ENCODE measurements at places on chromosomes 6 and 20.

DNA sequence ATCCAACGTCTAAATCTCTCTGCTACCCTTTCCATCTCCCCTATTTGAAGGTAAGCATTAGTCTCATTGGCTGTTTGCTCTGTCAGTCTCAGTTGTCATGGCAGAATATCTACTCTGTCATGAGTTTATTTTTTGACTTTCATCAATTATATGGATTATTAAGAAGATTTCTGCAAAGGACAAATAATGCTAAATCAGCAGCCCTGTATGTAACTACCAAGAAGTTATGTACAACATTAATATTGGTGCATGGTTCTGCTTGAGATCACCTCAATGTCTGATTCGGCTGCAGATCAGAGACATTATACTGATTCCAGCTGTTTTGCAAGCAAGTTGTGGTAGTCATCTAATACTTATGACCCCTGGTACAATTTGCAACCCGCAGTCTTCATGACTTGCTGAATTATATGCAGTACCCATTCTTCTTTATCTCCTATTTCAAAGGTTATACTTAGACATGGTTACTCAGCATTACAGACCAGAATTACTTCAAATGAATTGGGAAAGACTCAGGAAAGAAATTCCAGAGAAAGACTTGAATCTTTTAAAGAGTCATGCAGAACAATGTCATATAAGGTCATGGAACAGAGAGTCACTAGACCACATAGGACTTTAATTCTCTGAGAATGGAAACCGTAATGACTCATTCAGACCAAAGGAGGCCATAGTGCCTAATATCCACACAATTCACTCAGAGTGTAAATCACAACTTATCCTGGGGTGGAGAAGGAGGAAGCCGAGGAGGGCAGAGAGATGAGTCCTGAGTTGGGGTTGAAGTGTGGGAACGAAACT, 201.4 kb downstream of the IBTK start:
- no peak for DNase-seq

DNA sequence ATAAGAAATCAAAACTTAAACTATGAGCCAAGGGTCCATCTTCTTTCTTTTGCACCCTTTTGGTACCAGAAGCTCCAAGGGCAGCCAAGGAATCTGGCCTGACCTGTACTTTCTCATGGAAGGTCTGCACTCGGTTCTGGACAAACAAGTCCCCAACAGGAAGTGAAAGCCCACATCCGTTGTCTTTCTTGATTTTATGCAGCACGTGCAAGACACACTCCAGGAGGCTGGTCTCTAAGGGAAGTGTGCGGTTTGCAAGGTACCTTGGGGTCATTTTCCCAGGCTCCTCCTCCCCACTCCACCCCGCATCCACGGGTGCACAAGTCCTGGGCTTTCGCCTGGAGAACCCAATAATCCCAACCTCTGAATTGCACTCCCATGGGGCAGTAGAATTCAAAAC, 101.9 kb downstream of the NFATC2 start:
- no peak for DNase-seq

DNA sequence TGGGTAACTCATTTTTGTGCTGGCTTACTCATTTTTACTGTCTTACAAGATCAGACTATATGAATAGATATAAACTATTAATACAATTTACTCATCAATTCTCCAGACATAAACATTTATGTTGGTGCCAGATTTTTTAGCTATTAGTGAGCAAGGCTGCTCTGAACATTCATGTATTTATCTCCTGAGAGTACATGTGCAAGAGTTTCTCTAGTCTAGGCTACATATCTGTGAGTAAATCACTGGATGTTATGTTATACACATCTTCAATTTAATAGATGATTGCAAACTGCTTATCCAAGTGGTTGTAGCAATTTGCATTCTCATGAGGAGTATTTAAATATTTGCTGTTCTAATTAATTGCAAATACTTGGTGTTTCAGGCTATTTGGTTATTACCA, 687.1 kb downstream of the PTPRT start:
- no peak for DNase-seq

GRCh38 chr6:115891111-115891669, 169.5 kb downstream of the FRK start:
- DNase-seq = no peak

GRCh38 chr6:161080263-161080970, 88.8 kb downstream of the MAP3K4 start:
- no peak for DNase-seq

GRCh38 chr6:35973670-35974222, 50.7 kb downstream of the SLC26A8 start:
- DNase-seq = no peak

GRCh38 chr20:20624914-20625313, 87.5 kb downstream of the RALGAPA2 start:
- no peak for DNase-seq

GRCh38 chr6:76703285-76703684, 630.8 kb upstream of the IMPG1 start:
- DNase-seq = no peak

GRCh38 chr6:23305325-23305943, 736.1 kb downstream of the HDGFL1 start:
- no peak for DNase-seq

GRCh38 chr6:159013229-159013628, 13.2 kb upstream of the RSPH3 start:
- no peak for DNase-seq

DNA sequence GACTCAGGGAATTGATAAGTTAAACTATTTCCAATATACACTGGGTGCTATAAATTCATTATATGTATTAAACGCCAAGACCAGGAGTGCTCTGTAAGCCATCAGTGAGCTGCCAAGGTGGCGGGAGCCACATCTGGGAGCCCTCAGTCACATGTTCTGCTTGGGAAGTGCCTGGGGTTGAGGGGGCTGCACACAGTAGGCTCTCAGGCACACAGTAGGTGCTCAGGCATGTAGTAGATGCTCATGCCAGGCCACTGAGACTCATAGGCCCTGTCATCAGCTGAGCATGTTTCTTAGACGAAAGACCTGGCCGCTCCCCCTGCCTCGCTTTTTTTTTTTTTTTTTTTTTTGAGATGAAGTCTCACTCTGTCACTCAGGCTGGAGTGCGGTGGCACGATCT, 83.3 kb upstream of the BHLHE23 start:
- DNase-seq = no peak

DNA sequence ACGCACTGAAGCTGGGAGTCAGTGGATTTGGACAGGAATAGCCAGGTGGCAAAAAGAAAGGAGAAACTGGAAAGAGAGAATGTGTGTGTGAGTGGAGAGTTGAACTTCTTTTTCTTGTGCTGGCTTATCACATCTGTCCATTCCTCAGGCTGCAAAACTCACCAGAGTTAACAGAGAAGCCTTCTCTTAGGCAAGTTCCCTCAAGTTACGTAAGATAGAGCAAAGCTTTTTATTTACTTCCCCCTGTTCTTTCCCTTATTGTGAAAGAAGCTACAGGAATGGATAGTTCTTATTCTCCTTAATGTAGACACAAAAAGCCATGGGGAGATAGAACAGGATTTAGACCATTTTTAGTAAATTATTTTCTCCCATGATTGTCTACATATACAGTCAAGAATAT, 188.6 kb downstream of the BMP2 start:
- no peak for DNase-seq

DNA sequence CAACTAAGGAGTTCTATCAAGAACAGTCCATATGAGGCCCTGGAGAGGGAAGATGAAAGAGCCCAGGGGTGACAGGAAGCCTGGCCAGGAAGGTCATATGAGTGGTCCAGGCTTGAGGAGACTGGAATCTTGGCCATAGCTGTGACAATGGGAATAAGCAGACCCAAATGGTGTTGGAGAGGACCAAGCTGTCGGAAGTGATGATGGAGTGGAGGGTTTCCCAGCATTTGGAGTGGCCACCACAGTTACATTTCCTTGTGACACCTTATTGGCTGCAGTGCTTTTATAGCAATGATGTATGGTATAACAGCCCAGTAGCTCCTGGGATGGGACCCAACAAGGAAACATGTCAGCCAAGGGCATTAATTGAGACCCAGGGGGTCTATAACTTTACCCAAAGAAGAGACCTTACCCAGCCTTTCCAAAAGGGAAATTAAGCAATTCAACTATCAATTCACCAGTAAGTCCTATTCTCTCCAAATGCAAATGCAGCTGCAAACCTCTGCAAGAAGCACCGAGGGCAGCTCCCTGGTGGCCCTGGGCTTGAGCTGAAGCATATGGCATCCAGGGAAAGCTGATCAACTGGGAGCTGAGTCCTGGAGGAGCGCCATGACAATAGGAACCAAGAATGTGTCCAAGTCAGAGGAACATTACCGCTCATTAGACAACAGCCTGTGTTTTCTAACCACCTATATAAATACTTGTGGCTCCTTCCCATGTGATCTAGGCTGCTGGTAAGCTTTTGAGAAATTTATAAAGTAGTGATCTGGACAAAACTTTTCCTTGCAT, 219.4 kb downstream of the SOD2 start:
- no peak for DNase-seq

- DNase-seq = no peak
Measured at GRCh38 chr20:708956-709355, 33.4 kb upstream of the SCRT2 start.

GRCh38 chr6:170224694-170225660, 65.9 kb downstream of the DLL1 start:
- DNase-seq = no peak

- DNase-seq = no peak
Measured at GRCh38 chr20:3378138-3378537, 29.3 kb downstream of the DNAAF9 start.

- no peak for DNase-seq
Measured at GRCh38 chr6:33172688-33173534, 19.4 kb downstream of the COL11A2 start.

GRCh38 chr6:56739836-56740815, 97.4 kb upstream of the DST start:
- no peak for DNase-seq

DNA sequence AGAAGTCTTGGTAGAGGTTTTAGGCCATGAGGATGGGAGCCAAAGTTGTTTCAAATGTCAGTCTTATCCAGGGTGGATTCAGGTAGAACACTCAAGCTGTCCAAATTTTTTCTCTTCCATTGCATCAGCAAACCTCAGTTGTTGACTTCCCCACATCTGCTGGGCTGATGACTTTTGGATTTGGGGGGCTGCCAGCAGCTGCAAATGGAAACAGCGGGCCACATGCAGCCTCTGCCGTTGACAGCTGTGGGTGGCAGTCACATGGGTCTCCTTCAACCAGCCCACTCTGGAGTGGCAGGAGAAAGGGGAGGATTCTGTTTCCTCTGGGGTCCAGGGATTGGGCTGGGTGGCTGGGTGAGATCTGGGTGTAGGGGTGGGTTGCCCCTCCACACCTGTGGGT, 5.8 kb upstream of the MLN start:
- no peak for DNase-seq

GRCh38 chr20:12573442-12573841, 435.3 kb upstream of the SPTLC3 start:
- DNase-seq = no peak

DNA sequence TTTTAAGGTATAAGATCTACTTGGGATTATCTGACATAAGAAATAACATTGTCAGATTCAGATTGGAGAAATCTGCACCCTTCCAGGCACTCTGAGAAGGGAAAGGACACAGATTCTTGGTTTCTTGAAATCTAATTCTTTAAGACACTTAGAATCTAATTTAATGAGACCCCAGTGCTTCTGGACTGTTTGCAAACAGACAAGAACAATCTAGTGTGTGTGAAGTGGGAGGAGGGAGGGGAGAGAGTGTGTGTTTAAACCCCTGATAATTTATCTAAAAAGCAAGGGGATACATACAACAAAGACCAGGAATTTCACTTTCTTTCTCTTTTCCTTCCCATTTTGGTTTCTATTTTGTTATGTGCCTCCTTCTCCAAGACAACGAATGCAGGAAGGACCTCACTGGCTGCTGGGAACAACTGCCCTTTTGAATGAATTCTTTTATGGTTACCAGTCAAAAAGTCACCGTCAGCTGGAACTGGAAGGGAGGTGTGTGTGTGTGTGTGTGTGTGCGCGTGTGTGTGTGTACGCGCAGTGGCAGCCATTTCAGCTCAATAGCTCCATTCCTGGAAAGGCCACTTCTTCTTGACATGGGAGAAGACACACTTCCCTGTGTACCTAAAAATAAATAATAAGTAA, 129.4 kb downstream of the BCAS1 start:
- no peak for DNase-seq

GRCh38 chr20:44264287-44264686, 17.2 kb downstream of the GDAP1L1 start:
- no peak for DNase-seq

- DNase-seq = no peak
Measured at GRCh38 chr6:137105375-137105774, 60.6 kb upstream of the IL20RA start.

DNA sequence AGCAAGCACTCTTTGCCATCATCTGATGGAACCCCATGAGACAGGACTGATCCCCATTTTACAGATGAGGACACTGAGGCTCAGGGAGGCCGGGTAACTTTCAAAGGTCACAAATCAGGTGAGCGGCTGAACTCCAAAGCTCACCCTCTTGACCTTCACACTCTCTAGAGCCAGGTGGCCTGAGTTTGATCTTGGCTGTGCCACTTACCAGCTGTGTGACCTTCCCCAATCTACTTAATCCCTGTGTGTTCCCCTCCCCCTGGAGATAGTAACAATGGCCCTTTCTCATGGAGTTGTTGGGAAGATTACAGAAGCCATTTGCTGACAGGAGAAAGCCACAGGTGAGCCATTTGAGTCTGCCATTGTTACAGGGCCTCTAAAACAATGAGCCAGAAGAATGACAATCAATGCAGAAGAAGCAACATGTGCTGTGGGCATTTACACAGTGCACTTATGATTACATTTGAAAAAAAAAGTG, 34.5 kb downstream of the BMP7 start:
- no peak for DNase-seq

- DNase-seq = no peak
Measured at GRCh38 chr20:10119336-10119735, 84.5 kb downstream of the ANKEF1 start.

DNA sequence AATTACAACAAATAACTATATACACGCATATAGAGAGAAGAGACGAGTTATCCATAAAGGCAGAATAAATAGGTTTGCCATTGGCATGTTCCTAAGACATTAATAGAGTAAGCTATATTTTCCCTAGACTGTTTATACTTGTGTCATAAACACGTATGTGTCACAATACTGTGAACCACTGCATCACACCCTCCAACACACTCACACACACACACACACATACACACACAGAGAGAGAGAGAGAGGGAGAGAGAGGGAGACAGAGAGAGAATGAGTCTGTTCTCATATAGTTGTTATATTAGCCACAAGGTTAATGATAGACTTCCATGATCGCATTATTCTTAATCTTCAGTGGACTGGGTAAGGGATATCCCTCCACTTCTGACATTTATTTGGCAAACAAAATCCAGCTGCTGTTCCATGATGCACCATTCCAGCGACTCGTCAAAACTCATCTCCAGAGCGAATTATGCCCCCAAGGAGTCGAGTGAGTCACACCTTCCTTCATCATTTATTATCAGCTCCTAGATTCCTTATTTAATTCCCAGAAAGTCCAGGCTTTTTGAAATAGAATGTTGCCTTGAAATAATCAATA, 82.8 kb upstream of the HIVEP1 start:
- no peak for DNase-seq

DNA sequence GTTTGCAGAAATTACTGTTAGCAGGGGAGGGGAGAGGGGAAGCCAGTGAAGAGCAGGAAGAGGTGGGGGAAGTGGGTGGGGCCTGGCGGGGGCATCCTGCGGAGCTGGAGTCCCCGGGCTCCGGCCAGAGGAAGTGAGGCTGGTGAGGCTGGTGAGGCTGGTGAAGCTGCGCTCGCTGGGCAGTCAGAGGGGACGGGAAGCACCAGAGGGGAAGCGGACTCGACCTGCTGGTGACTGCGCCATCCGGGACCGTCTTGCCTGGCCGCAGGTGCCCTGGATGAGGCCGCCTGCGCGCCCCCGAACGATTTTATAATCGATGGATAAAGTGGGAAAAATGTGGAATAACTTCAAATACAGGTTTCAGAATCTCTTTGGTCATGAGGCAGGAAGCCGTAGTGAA, 635.3 kb upstream of the MARCKS start:
- DNase-seq = no peak

Data from NK-92 treated with Interleukin-12 subunit alpha and Interleukin-12 subunit beta, amount 100 ng/mL, for 24 hours (cell line).